Activated naive CD4-positive, alpha-beta T cell (primary cell): ENCODE measurements at places on chromosomes 2 and 18.

DNA sequence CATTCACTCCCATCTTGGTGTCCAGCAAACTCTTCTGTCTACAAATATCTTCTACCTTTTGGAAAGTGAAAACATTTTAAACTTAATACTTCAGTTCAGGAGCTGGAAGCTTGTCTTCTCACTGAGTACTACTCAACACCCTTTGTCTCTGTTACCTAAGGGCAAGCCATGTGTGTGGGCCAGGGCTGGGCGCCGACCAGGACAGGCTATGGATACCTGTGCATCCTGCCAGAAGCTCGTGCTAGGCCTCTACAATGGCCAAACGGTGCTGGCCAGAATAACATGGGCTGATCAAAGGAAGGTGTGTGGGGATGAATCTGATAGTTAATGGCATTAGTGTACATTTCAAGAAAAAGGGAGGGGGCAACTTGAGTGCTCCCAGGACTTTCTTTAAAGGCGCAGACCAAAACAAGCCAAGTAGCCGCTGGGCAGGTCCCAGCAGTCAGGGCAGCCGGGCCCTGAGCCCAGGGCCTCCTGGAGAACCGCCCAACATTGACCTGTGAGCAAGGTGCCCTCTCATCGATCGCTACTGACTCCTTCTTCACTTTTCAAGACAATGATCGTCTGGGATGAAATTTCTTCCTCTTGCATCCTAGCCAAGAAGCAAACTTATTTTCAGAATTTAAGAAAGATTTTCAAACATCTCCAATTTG lies 29.0 kb upstream of the ID2 start:
- no peak for DNase-seq

DNA sequence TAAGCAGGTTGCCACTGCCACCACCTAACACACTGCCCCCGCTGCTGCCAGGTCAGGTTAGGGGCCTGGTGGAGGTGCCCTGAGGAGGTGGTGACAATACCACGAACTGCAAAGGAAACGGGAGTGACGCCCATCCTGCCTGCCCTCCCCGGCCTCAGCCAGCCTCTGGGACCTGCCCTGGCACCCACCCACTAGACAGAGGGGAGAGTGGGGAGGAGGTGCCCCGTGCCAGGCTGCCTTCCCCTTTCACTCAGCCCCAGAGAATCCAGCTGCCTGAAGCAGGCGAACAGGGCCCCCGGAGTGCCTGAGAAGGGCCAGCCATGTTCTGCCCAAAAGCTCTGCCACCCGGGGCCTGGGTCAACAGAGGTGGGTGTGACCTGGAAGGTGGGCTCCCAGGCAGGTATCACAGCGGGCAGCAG lies 44.5 kb upstream of the FOSL2 start:
- DNase-seq: no peak

GRCh38 chr18:1075322-1075721 lies 170.7 kb downstream of the ADCYAP1 start:
- no peak for DNase-seq

DNA sequence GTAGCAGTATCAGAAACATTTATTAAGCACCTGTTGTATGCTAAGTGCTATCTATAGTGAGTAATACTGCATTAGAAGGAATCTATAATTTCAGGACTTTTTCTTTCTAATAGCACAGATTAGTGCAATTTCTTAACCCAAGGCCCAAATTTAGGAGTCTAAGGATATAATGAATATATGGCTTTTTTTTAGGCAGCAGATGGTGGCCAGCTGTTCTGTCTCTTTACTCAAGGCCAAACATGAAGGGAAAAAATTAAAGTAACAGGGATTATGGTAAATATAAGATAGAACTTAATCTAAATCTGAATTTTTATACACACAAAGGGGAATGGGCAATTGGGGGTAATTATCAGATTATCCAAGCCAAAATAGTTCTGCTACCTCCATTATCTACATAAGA lies 230.6 kb upstream of the SP5 start:
- DNase-seq: no peak

DNA sequence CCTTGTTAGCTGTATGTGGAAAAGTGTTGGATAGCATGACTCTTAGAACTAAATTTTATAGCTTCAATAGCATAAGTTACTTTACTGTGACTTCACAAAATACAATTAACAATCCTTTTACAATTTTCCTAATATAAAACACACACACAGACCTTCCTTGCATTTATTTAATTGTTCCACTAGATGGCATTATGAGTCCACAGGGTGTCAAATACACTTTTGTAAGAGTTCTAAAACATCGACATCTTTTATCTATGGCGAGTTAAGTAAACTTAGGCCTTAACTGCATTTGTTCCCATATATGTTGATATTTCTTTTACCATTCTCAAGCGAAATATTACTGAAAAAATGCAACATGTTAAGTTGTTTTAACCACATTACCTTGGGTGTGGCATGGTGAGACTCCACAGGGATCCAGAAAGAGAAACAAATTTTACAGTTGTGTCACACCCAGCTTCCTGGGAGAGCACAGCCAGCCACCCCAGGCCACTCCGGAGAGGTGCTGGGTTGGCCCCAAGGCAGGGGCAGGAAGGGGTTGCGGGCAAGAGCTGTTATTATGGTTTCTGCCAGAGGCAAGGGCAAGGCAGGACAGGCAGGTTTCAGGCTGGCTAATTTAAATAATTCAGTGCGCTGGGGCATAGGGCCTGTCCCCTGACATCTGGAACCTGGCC lies 312.4 kb upstream of the MC4R start:
- no peak for DNase-seq

DNA sequence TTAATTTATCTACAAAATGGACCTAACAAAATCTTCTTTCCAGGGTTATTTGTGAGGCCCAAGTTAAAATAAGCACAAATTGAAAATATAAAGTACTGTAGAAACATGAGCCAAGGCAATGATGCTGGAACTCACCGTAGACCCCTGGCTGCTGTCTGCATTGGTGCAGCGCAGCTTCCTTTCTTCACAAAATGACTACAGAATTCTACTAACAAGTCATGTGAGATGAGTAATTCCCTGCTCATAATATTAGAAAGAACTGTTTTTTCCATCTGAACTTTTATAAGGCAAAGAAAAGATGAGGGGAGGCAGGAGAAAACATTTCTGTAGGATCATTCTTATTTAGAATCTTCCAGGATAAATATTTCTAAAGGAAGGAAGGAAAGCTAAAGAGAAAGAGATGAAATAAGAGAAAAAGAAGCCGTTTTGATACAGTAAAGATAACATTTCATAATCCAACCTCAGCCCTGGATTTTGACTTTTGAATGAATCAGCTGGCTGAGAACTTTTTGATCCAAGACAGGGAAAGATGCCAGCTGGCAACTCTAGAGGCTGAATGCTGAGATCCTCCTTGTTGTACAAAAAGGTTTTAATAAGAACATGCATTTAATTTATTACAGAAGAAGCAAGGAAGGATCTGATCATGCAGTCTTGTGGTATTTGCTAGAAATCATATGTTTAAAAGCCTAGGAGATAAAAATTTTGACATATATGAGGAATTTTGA lies 183.9 kb upstream of the KLHL14 start:
- no peak for DNase-seq

DNA sequence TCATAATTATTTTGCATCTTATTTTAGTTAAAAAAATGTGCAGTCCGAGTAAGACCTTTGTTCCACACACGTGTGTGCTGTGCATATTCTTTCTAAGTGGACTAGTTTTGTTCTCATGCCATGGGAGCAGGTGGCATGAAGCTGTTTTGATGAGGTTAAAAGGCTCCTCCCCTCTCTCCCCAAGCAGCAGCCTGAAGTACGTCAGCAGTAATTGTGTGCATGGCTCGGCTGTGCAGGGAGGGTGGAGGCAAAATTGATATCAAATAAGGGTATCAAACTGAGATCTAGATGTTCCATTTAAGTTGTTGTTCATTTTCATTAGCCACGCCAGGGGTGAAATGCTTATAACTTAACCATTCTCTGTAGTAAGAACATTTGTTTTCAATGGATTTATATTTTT lies at the start of gene NYAP2:
Gene NYAP2, plus strand, starts transcription at position 207 of the 400 bp plus-strand sequence. CDS start 9,171 bp downstream, outside the sequence.
- DNase-seq: no peak

DNA sequence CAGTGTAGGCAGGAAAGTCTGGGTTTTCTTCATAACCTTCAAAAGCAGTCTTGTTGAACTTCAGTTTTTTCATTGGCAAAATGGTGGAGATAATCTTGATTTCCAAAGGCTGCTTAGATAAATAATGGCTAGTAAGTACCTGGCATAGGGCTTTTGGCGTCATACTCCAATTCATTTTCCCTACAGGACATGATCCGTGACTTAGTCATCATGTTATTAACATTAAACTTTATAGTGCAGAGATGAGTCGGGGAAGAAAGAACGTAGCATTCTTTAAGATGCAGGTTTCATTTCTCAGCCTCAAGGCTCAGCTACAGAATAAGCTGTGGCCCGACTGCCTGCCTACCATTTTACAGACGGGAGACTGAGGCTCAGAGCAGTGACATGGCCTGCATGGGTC lies 64.0 kb downstream of the RALBP1 start:
- DNase-seq: no peak

GRCh38 chr18:9884532-9885140 lies 1.1 kb upstream of the TXNDC2 start:
- no peak for DNase-seq

DNA sequence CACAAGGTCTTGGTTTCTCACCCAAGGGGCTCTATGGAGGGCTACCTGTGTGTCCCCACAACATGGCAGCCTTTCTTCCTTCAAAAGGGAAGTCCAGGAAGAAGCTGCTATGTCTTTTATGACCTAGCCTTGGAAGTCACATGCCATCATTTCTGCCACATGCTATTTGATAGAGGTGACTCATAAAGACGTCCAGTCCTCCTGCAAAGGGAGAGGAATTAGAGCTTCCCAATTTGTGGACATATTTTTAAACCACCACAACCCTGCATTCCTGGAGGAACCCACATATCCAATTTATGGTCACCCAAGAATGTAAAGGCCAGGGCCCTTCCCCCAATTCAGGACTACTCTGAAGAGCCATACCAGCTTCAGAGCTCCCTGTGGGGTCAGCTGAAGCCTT lies 246.2 kb downstream of the CYP26B1 start:
- DNase-seq: no peak

DNA sequence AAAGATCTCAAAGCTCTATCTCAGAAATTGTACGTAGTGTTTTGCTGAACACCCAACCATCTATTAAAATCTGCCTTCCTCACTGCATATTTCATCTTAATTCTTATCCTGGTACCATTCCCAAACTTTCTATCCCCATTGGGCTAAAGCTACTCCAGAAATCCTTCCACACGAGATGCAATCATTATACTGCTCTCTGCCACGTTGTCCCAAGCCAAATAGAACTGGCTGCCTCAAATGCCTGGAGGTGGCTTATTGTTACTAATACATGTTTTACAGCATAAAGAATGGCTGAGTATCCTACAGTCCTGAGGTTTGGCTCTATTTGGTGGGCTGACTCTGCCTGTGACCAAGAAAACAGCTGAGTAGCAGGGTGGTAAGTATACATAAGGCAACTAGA lies 306.0 kb upstream of the ACVR2A start:
- DNase-seq: no peak

DNA sequence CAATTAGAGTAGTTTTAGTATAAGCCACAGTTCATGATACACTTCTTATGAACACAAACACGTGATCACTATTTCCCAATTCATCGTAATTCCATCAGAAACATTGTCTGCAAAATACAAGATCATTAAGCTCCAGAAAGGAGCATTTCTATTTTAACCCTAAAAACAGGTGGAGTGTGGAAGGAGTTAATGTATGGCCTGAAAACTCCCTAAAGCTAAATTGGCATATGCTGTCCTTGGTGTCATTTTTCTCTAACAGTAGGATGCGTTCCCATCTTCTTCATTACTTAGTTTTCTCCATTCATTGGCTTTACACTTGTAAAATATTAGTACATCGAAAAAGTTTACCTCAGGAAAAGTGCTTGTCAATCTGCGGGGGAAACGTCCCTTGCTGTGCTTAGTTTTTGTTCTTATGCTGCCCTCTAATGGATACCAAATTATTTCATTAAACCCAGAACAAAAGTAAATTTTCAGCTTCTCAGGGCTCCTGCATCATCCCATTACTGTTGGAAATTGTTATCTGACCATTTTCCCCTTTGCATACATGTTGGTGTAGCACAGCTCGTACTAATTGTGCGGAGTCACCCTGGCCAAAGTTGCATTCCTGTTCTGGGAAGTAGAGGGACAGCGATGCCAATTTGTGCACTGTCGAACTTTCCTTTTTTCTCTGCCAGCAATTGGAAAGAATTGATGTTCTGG lies 153.4 kb downstream of the GPD2 start:
- no peak for DNase-seq

DNA sequence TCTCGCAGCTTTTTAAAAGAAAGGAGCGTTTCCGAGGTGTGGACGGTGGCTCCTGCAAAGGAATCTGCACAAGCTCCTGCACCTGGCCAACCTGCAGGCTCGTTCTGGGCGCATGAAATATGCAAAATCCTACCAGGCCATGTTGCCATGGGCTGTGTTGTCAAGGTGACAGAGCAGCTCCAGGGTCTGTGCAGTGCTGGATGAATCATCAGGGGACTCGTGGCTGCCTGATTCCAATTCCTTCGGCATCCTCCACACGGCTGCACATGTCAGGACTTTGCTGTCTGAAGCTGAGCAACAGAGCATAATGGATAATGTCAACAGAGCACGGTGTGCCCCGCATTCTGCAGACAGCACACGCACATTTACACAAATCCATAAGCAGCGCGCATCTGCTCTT lies 120.5 kb downstream of the EIPR1 start:
- DNase-seq: no peak

- DNase-seq: no peak
These were observed 65.1 kb upstream of the ODC1 start for GRCh38 chr2:10513201-10513600.

GRCh38 chr2:24919037-24919505 lies 966 bp downstream of the ADCY3 start:
- peak; percentile 24 for DNase-seq

DNA sequence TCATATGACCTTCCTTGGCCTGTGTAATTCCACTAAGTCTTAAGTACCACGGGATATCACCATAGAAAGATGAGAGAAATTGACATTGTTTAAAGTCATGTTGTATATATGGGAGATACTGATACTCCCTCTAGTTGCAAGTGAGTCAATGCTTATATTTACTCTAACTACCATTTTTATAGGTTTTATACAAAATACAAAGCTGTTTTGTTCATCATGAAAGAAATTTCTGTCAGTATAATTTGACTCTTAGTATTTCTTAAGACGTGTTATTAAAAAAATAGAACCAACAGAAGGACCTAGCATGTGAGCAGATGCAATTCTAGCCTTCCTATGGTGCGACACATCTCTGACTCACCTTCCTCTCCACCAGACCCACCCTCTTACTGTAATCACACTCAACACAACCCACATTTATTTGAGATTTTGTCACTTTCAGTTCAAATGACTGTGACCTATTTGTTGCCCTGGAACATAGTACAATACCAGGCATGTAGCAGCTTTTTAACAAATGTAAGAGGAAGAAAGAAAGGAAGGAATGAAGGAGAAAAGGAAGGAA lies 453.1 kb downstream of the CMPK2 start:
- DNase-seq: no peak

- DNase-seq: no peak
These were observed 2.2 kb downstream of the SEPTIN10 start for GRCh38 chr2:109611467-109612095.
